ENCODE measurements at places on chromosomes 1 and 21. TPM values are rescaled to one million over a fixed set of nuclear protein-coding genes. Genes with fewer than 3 reads are reported as not detected.

AMY2A gene
- not detected for total RNA-seq

FAM151A gene
- total RNA-seq: not detected

DNA sequence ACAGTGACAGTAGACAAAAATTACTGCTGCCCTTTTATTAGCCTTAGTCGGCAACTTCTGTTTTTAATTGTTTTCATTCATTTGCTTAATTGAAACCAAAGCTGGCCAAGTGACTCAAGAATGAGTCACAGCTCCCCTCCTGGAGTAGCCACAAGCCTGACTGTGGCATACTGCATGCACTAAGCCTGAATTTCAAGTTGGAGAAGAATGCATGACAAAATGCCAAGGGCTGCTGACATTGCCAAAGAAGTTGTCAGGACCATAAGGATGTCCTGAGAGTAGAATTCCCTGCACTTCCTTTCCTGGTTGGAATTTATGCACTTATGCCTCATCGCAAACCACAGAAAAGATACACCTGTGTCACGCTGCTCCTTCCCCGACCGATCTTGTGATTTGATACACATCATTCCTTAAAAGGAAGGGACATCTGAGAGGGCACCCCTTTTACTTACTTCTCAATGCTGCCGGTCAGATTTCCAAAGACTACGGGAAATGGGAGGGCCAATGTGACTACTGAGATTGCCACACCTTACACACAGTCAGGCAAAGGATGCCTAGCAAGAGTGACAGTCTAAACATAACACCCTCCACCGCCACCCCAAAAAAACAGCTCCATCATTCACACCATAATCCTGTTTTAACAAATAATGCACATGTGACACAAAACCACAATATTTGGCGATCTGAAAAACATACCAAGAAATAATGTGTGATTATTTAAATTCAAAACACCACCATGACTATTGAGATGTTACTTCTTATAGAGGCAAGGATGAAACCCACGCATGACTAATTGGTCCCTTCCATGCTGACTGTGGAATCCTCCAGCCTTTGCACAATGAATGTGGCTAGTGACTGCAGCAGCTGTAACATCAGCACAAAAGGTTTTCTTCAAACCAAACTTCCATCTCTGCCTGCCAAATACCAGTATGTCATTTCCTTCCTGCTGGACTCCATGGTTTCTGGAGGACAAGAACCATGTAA lies 28.2 kb downstream of the VAV3 start:
- peak; percentile 64 for DNase-seq

DNA sequence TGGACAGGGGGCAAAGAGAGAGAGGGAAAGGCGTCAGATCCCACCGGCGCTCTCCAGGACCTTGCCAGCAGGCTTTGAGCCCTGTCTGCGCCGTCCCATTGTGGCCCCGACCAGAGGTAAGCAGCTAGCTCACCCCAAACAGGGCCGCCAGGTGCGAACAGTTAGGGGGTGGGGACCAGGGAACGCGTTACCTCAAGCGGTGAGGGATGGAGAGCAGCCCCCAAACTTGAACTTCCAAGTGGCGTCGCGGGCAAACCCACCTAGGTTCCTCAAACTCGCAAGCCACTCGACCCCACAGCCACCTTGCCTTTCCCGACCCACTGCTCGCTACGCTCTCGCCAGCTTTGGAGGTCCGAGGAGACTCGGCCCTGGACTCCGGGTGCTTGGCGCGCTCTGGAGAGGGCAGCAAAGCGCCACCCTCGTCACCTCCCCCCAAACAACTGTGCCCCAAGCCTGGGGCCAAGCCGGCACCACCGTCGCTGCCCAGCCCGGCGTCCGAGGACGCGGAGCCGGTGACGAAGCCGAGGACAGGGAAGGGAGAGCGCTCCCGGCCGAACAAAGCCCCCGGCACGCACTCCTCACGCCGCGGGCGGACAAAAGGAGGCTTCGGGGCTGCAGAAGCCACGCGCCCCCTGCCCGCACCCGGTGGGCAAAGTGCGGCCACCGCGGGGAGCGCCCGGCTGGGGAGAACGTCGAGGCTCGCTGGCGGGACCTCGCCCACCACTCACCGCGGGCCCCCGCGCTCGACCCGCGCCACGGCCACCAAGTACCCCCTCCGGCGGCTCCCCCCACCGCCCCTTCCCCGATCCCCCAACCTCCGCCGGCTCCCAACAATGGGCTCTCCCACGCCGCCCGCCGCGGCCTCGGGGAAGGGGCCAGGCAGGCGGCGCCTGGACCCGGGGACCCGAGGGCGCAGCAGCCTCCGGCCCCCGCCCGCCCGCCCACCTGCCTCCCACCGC lies 976 bp downstream of the SSBP3 start:
- peak; percentile 45 for DNase-seq

DNA sequence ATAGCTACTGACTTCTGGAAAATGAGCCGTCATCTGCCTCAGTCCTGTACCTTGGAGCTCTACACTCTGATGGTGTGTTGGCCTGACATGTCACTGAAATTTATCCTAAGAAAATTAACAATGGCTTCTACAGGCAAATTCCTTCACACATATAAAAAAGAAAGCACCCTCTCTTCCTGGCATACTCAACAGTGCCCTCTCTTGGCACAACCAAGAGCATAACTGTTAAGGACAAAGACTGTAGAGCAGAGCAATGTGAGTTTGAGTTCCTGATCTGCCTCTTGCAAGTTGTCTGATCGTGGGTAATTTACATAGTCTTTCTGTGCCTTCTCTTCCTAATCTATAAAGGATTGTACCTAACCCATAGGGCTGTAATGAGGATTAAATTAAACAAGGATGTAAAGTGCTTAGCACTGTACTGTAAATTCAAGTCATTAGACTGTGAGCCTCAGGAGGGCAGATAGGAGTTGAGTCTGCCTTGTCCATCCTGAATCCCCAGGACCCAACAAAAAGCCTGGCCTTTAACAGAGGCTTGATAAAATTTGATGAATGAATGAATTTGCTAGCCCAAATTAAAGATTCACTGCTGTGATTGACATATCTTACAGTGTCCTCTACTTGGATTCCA lies 83.5 kb downstream of the SYF2 start:
- peak; percentile 75 for DNase-seq

Measured in natural killer cell (primary cell).